RPMI7951 (cell line): ENCODE measurements at places on chromosomes 2 and 18. TPM values are rescaled to one million over a fixed set of nuclear protein-coding genes. Genes with fewer than 3 reads are reported as not detected.

HOXD3 gene
- total RNA-seq = 1.6 and 2.1 TPM in 2 replicates

MAP3K19 gene
- not detected in 2 replicates for total RNA-seq

B3GNT7 gene
- 0.49 and 0.60 TPM in 2 replicates for total RNA-seq

PTPN18 gene
- total RNA-seq = 26.0 and 28.4 TPM in 2 replicates

NGEF gene
- total RNA-seq = 35.4 and 38.4 TPM in 2 replicates

GCKR gene
- not detected in 2 replicates for total RNA-seq

UCN gene
- total RNA-seq = 0.48 and 2.1 TPM in 2 replicates

SLC4A5 gene
- 0.10 TPM in 1 of 2 replicates, not detected in the other for total RNA-seq

- DNase-seq = peak; percentile 94
Measured at GRCh38 chr18:42086288-42086687, 131.3 kb downstream of the PIK3C3 start.

GRCh38 chr2:182545420-182546167, 118.8 kb upstream of the PDE1A start:
- DNase-seq = no peak

DNA sequence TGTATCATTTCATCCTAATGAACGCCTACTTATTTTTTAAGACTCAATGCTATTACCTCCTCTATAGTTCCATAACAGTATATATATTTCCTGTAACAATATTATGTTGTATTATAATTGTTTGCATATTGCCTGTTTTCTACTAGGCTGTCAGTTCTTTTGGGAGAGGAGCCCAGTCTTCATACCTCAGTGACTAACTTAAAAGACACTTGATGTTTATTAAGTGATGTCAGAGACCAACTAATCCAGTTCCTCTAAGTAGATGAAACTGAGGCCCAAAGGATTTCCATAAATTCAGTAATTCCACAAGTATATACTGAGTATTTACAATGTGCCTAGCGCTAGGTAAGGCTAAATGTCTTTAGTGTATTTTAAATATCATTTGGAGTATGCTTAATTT, 48.9 kb upstream of the AAK1 start:
- DNase-seq = no peak

DNA sequence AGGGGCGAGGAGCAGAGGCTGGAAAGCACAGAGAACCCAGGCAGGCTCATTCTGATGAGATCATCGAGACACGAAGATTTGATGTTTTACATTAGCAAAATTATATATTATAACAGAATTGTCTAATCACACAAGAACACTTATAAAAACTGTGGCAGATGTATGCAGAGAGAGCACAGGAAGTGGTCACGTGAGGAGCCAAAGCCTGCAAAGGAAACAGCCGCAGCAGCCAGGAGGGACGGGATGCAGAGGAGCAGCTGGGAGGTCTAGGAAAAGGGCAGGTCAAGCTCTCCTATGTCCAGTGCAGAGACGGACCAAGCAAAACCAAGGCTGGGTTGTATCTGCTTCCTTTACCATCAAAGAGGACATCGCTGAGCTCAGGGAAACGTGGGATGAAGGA, 355.1 kb upstream of the MYT1L start:
- DNase-seq = no peak

DNA sequence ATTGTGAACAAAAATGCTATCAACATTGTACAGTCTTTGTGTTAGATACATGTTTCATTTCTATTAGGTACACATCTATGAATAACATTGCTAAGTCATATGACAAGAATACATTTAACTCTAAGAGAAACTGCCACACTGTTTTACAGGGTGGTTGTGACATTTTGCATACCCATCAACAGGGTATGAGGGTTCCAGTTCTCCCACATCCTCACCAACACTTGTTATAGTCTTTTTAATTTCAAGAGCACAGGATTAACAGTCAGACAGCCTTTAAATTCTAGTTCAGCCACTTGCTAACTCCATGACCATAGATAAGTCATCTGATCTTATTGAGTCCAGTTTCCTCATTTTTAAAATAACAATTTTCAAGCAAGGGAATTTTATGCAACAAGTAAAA, 92.5 kb upstream of the PPP1CB start:
- DNase-seq = no peak

DNA sequence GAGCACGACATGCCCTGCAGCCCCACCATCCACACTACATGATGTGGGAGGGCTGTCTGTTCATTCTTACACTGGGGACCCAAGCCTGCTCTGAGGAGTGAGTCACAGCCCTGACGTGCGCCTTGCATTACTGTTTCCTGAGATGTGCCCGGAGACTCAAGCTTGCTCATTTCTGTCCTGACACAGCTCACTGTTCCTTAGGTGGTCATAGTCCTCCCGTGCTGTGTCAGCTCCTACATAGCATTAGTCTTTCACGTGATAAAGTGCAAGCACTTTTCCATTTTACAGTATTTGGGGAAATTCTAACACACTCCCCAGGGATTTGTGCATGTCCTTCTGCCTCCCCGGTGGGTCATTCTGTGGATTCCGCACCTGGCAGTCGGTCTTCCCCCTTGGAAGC, 46.2 kb upstream of the TRIM43B start:
- DNase-seq = peak; percentile 67

DNA sequence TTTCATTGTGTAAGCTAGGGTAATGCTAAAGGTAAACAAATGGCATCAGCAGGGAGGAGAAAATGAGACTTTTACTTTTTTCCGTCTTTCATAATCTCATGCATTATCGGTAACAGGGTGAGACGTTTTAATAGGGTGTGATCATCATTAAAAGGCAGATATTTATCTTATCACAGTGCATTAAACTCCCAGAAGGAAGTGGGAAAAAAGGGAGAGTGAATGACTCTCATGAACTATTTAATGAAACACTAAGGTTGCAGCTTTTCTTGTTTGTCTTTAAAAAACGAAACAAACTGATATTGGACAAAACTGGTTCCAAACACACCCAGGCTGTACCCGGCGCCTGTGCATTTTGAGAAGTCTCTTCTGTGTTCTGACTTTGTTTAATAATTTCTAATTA, 1936.8 kb upstream of the PIK3C3 start:
- no peak for DNase-seq

- DNase-seq = peak; percentile 67
Measured at GRCh38 chr2:26976237-26976636, 5.8 kb downstream of the MAPRE3 start.

DNA sequence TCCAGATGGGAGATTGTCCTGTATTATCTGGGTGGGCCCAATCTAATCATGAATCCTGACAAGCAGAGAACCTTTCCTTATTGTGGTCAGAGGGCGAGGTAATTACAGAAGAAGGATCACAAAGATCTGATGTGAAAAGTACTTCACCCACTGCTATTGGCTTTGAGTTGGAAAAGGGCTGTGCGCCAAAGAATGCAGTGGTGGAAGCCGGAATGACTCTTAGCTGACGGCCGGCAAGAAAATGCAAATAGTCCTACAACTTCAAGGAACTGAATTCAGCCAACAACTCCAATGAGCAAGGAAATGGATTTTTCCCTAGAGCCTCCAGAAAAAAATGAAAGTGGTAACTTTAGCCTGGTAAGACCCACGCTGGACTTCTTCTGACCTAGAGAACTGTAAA, 67.3 kb downstream of the CTNNA2 start:
- no peak for DNase-seq

DNA sequence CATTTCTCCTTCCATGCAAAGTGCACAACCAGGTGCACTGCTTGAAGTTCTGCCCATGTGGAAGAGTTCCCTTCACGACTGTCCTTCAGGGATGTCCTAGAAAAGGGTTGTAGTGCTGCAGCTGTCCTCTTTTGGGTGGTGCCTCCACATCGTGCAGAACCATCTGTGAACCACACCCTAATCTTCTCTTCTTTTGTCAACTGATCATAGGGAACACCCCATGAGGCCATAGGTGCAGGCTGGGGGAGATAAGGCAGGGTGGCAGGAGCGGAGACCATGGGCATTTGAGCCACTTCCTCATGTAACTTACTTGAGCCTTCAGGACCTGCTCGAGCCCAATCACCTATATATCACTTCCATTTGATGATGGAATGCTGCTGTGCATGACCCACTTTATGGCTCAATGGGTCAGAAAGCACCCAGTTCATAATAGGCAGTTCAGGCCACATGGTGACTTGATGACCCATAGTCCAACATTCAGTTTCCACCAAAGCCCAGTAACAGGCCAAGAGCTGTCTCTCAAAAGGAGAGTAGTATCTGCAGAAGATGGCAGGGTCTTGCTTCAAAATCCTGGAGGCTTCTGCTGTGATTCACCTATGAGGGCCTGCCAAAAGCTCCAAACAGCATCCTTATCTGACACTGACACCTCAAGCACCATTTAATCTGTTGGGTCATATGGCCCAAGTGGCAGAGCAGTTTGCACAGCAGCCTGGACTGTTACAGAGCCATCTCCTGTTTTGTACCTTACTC, 84.7 kb upstream of the CYRIA start:
- no peak for DNase-seq

DNA sequence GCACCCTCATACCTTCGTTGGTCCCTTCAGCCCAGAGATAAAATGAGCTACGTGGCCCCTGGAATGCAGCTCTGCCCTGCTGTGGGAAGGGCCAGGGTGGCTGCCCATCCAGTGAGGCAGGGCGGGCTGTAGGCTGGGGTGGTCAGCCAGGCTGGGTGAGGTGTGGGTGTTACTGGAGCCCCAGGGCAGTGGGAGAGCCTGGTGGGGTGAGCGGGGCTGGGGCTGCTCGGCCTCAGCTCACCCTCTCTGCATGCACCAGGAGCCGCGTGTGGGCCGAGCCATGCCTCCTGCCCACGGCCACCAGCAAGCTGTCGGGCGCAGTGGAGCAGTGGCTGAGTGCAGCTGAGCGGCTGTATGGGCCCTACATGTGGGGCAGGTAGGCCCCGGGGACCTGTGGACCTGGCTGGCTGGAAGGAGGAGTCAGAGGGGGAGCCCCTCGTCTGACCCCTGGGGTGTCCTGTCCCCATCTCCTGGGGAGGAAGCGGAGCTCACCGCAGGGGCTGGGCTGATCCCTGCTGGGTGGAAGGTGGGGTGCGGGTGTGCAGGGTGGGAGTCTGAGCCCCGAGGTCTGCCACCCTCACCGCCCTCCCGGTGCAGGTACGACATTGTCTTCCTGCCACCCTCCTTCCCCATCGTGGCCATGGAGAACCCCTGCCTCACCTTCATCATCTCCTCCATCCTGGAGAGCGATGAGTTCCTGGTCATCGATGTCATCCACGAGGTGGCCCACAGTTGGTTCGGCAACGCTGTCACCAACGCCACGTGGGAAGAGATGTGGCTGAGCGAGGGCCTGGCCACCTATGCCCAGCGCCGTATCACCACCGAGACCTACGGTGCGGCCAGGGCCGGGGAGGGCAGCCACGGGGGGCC, 5.5 kb downstream of the RNPEPL1 start:
- no peak for DNase-seq

DNA sequence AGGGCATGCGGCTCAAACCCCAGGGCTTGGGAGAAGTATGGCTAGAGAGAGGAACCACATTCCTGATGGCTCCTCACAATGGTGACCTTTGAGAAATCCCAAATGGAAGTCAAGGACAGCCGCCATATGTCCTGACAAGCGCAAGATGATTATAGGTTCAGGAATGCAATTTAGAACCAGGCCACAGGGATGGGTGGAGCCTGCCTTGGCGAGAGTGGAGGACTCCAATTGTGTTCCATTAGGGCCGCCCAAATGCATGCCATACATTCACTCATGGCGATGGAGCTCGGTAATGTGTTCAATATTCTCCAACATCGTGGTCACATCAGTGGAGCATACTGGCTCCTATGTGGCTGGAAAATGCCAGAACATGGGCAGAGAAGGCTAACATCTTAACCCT, 662.9 kb upstream of the ID2 start:
- peak; percentile 81 for DNase-seq

GRCh38 chr2:205730701-205731582, 48.6 kb downstream of the NRP2 start:
- peak; percentile 53 for DNase-seq

DNA sequence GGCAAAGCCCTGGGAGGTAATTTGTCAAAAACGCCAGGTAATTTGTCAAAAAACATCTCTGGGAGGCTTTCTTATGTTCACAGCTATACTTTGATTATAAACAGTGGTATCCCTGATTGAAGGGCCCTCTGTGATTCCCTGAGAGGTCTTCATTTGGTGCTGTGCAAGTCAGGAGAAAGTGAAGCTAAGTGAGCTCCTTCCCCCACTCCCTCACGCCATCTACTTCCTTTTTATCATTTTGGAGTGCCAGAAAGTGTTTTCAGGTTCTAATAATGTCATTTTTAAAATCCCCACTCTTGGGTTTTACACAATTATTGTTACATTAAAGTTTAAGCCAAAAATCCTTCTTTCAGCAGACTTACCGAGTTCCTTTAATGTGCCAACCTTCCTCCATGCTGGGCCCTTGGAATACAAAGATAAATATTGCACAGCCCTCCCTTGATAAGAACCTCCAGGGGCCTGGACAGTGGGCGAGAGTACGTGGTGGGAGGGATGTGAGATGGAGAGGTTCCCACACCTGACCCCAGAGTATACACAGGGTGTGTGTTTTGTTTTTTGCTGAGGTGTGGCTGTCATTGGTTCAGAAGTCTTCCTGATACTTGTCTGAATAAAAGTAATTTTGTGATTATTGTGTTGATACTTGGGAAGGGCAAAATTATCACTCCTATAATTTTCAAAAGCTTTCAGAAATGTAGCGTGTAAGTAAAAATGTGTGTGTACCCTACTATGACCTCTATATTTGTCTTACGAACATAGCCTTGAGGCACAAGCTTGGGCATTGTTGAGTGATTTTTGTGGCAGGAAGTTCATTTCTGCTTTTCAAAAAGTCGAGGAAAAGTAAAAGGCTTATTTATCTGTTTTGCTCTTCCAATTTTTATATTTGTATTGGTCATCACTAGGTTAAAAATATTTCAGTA, 8.2 kb downstream of the MAPRE2 start:
- DNase-seq = peak; percentile 39

DNA sequence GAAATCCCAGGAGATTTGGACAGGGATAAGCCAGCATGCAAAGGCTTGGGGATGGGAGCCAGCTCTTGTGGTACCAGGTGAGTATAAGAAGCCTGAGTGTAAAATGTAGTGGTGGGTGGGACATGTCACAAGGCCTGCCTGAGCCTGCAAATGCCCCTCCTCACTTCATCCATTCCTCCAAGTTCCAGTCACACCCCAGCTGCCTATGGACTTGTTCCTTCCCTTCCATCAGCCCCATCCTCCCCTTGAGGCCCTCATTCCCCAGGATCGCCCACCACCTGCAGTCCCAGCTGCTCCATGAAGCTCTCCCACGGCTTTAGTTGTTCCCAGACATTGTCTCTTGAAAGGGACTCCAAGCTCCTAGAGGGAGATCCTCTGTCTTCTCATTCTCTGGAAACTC, 81.5 kb downstream of the MARCO start:
- no peak for DNase-seq

DNA sequence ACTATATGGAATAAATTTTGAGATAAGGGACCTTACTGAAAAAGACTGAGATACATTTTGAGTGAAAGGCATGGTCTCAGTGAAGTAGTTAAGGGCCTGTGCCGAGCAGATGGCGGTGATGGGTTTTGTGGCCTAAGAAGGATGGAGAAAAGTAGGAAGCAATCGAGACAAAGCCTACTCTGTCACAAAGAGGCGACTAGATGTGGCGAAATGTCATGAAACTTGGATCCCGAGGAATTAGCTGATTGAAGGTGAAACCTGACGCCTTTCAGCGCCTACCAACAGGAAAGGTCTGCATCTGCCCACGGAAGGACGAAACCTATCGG, 558 bp upstream of the CEP192 start:
- DNase-seq = no peak

- DNase-seq = no peak
Measured at GRCh38 chr2:132936791-132937190, 266.8 kb upstream of the LYPD1 start.

GRCh38 chr2:1611886-1612285, 132.4 kb downstream of the PXDN start:
- DNase-seq = no peak
